Stimulated activated CD4-positive, alpha-beta T cell treated with anti-CD3 and anti-CD28 coated beads, Interleukin-12 subunit alpha, Interleukin-12 subunit beta, amount 100 ng/mL, for 48 hours (primary cell): ENCODE measurements at places on chromosomes 7 and 10.

GRCh38 chr10:106615081-106615480 lies 549.4 kb downstream of the SORCS1 start:
- DNase-seq: no peak

GRCh38 chr7:128891942-128892269 lies 18.6 kb downstream of the KCP start:
- no peak for DNase-seq

- no peak for DNase-seq
Measured at GRCh38 chr10:107589081-107589480, 424.6 kb upstream of the SORCS1 start.

DNA sequence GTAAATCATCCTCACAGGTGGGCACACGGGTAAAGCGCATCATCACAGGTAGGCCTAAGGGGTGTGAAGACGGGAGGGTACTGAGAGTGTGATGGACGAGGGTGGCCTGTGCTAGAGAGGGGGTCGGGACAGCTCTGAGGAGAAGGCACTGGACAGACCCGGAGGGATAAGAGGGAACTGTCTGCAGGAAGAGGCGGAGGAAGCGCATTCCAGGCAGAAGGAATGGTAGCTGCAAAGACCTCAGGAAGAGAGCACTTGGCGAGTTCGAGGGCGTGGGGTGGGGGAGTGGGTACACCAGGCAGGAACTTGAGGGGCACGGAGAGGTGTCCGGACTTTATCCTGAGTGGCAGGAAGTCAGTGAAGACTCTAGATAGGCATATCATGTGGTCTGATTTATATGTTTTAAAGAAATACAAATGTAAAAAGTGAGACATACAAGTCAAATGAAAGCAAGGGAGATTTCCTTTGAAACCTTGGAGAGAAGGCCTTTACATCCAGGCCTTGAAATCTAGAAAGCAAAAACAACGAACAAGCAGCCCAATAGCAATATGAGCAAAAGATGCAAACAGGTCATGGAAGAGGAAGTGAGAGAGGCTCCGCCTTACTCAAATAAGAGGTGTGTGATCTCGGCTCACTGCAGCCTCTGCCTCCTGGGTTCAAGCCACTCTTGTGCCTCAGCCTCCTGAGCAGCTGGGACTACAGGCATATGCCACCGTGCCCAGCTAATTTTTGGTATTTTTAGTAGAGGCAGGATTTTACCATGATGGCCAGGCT lies 3.6 kb downstream of the LHPP start:
- no peak for DNase-seq

DNA sequence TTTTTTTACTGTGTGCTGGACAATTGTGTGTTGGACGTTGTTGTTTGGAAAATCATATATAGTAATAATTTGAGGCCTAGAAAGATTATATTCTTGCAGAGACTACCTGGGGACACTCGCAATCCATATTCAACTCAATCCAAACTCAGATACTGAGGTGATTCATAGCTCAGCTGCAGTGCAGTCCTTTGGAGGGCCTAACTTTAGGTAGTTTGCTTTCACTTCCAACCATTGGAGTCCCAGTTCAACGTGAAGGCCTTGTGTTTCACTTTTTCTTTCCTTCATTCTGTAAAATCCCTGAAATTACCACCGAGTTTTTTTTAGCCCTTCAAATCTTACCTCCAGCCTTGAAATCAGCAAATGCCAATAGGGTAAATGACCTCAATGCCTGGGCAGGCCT lies 32.3 kb downstream of the ATRNL1 start:
- DNase-seq: no peak

DNA sequence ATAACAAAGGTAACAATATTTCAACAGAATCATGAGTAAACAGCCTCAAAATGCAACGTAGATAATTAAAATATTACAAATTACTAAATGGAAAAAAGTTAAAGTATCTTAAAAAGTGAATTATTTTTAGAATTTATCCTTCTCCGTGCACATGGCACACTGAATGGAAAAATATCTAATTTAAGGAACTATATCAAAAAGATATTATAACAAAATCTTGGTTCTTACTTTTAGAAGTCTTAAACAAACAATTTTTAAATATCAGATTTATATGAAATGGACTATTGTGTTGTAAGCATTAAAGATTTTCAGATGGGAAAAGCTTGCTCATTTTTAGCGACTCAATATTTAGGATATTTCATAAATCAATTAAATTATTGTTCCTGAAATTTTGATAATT lies 72.0 kb downstream of the AGMO start:
- DNase-seq: no peak

DNA sequence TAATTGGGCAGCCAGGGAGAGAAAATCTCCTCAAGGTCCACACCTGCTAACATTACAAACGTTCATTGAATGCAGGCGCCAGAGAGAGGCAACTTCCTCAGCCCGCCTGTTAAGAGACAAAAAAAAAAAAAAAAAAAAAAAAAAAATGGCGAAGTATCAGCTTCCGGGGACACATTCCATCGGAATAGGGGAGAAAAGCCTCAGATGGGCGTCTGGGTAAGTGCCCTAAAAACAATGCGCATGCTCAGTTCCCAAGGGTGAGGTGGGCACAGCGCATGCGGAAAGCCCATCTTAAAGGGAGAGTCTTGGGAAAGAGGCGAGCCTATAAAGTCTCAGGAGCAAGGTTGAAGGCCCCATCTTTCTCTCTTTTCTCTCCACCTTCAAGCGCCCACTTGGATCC lies 1139.7 kb upstream of the CELF2 start:
- DNase-seq: no peak

DNA sequence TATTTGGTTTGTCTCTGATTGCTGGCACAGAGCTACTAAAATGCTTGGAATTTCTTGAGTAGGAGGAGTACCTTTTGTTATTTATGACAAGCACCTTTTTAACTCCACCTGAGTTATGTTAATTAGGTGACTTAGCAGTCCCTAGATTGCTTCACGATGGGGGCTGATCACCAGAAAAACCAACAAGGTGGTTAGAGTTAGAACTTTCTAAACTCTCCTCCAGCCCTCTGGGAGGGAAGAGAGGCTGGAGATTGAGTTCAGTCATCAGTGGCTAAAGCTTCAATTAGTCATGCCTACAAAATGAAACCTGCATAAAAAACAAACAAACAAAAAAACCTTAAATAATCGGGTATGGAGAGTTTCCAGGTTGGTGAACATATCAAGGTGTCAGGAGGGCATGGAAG lies 23.6 kb upstream of the ING3 start:
- no peak for DNase-seq

GRCh38 chr7:30750683-30751650 lies 968 bp upstream of the INMT start:
- no peak for DNase-seq
